ENCODE measurements at places on chromosomes 5 and 9.
A peak's percentile ranks its signal among the peaks of the same experiment; 100 is the strongest.

DNA sequence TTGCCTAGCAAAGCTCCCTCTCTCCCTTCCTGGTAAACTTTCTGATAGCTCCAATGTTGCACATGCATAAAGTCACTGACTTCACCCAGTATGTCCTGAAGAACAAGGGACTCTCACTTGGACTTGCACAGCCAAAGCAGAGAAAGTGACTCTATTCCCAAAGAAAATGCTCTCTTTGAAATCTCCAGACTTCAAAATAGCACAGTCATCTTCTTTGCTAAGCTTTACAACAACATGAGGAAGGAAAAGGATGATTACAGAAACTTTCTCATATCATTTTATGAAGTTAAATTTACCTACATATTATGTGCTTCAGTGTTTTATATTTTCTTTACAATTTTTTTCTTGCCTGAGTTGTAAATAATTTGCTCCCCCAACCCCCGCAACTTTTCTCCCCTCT is 264.6 kb downstream of the PJA2 start:
- DNase-seq: no peak

GRCh38 chr5:81187885-81188284 is 45.2 kb upstream of the CKMT2 start:
- DNase-seq: no peak

GRCh38 chr5:107517185-107518033 is 153.3 kb downstream of the EFNA5 start:
- DNase-seq: no peak

- DNase-seq: no peak
Measured at GRCh38 chr9:73206851-73207250, 55.2 kb downstream of the ANXA1 start.

GRCh38 chr5:135393691-135394090 is 5.3 kb downstream of the MACROH2A1 start:
- no peak for DNase-seq

GRCh38 chr5:68318955-68319705 is 103.6 kb downstream of the PIK3R1 start:
- DNase-seq: no peak

- DNase-seq: no peak
Measured at GRCh38 chr9:80883426-80883825, 805.9 kb downstream of the TLE1 start.

DNA sequence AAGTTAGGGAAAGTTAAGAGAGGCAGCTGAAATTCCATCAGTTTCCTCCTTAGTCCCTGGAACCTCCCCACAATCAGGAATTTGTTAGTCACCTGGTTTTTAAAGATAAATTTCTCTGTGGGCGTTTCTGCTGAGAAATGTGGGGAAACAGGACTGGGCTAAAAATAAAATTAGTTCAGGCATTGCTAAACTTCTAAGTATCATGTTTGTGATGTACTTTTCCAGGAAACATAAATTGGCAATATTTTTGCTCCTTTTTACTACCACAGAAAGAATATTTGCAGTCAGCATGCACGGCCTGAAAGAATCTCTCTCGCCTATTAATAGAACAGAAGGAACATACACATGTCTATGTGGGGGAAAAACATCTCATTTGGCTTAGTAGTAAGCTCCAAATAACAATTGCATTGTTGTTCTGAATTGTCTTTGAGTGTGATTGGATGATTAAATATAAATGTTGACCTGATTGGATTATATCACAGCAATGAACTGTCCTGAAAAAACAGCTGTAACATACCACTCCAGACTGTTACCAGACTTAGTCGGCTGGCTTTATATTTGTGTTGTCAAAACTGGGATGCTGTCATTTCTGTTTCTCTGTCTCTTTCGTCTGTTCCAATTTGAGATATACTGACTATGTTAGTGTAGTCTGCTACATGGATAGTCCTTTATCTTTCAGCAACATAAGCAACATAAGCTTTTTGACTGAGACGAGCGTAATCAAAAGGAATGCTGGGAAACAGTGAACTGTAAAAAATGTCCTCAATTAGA is 12.9 kb downstream of the TJP2 start:
- peak; percentile 77 for DNase-seq

DNA sequence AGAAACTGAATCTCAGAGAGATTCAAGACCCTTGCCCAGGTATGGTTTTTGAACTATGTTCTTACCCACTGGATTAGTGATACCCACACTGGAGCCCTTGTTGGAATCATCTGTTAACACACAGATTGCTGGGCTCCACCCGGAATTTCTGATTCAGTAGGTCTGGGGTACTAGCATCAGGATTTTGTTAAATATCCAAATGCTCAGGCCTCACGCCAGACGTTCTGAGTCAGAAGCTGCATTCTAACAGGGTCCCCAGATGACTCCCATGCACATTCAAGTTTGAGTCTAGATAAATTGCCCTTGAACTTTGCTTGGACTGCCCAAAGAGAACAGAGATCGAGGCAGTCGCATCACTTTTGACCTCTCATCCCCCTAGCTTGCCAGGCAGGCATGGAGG is 182.0 kb upstream of the WWC1 start:
- DNase-seq: no peak

DNA sequence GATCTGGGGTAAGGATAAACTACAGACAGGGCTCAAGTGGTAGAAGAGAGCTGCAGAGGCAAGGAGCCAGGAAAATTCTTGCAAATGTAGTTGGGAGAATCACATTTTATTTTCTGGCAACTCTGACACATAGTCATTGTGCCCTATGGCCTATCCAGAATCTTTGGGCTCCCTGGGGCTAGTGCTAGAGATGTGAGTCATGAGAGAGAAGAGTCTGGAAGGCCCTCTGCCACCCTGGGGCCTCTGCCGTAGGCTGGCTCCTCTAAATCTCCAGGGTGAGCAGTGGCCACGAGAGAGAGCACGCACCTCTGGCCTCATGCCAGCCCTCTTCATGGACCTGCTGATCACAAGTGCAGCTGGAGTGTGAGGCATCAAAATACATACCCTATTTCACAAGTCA is 74.3 kb upstream of the SSBP2 start:
- peak; percentile 53 for DNase-seq

GRCh38 chr9:93111371-93112115 is 15.5 kb downstream of the CARD19 start:
- peak; percentile 79 for DNase-seq

- peak; percentile 47 for DNase-seq
Measured at GRCh38 chr5:150513375-150514309, 5.7 kb downstream of the NDST1 start.

- DNase-seq: no peak
Measured at GRCh38 chr5:172374783-172375182, 79.5 kb downstream of the SH3PXD2B start.

DNA sequence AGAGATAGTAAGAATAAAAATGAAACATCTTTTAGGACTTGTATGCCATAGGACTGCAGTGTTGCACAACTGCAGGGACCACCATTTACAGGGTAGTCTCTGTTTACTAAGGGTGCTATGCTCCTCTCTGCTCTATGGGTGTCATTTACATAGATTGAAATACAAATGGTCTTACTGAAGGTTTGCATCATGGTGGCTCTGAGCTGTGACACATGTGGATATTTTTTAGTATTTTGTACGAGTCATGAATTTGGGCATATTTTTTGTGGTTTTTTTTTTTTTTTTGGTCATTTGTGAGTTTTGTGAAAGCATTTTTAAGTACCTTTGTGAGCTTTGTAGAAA is 47.4 kb downstream of the CSNK1G3 start:
- no peak for DNase-seq

DNA sequence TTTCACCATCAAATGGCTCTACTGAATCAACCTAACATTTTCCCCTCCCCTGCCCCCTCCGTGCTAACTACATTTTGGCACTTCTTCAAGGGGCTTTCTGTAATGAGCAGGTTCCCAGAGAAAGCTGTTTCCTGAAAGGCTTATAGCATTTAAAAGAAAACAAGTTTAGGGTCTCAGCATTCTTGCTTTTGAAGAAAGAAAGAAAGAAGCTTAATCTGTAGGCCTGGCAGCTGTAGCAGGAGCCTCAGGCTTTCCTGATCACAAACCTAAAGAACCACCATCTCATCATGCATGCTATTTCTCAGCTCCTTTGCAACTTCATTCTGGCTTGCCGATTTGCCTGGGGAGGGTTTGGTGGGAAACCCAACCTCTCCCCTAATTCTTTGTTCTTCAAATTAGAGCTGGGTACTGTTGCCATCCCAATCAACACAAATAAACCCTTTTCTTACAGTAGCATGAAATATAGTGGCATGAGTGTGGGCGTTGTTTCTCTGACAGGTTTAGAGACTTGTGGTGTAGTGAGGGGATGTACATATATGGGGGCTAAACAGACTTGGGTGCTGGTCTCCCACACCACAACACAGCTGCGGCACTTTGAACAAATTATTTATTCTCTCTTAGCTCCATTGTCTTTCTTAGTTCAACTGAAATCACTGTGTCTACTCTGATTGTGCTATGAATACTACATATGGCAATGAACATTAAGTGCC is 160.5 kb upstream of the TNC start:
- DNase-seq: no peak

GRCh38 chr5:95818181-95819147 is 4.1 kb downstream of the GLRX start:
- DNase-seq: peak; percentile 91

GRCh38 chr9:70587201-70587600 is 172.7 kb upstream of the KLF9 start:
- DNase-seq: no peak

GRCh38 chr5:45643056-45643455 is 53.1 kb downstream of the HCN1 start:
- no peak for DNase-seq

GRCh38 chr9:131299961-131300347 is 10.4 kb downstream of the PLPP7 start:
- no peak for DNase-seq

- DNase-seq: no peak
Measured at GRCh38 chr9:70422371-70423043, 8.1 kb upstream of the KLF9 start.

DNA sequence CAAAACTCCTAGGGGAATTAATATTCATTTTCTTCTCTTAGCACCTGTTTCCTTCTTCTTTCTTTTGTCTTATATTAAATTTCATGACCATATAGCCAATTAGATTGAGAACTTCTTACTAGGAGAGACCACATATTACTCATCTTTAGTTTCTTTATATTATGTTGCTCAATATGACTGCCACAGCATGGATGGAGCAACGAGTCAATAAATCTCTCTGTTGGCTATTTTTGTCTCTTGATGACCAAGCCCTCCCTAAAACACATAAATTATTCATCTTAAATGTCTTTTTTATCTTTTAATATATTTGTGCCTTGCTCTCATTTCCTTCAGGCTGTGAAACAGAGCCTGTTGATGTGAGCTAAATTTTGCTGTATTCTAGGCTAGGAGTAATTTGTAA is 123.0 kb downstream of the ADAMTSL1 start:
- no peak for DNase-seq

GRCh38 chr5:65819905-65820240 is 97.9 kb downstream of the NLN start:
- DNase-seq: no peak

DNA sequence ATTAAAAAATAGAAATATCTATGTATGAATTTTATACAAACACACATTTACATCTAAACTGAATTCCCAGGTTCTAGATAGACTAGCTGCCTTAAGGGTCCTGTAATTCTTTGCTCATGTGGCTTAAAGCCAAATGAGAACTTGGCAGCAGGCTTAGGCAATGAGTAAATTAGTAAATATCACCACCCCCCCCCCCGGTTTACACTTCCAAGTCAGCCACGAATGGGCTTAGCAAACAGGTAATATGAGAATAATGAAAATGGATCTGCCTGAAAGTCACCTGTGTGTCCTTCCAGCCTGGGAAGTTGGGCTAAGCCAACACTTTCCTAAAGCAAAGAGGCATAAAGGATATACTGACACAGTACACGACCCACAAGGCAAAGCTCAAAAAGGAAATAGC is 108.6 kb downstream of the KLHL3 start:
- DNase-seq: no peak

GRCh38 chr9:126357074-126357473 is 30.4 kb downstream of the MVB12B start:
- DNase-seq: no peak

DNA sequence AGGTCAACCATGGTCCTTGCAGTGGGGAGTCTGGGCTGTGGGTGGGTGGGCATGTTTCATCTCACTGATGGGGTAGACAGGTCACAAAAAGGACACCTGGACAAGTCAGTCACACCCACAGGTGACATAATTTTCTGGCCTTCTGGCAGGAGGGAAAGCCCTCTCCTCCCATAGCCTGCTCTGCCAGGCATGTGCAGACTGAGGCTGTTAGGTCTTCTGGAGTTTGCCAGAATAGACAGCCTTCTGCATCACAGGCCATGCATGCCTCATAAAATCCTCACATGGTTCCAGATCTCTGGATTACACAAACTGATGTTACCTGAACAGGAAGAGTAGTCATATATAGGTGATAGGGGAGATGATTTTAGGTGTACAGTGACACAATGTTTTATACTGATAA is 49.1 kb downstream of the ARHGAP26 start:
- no peak for DNase-seq

DNA sequence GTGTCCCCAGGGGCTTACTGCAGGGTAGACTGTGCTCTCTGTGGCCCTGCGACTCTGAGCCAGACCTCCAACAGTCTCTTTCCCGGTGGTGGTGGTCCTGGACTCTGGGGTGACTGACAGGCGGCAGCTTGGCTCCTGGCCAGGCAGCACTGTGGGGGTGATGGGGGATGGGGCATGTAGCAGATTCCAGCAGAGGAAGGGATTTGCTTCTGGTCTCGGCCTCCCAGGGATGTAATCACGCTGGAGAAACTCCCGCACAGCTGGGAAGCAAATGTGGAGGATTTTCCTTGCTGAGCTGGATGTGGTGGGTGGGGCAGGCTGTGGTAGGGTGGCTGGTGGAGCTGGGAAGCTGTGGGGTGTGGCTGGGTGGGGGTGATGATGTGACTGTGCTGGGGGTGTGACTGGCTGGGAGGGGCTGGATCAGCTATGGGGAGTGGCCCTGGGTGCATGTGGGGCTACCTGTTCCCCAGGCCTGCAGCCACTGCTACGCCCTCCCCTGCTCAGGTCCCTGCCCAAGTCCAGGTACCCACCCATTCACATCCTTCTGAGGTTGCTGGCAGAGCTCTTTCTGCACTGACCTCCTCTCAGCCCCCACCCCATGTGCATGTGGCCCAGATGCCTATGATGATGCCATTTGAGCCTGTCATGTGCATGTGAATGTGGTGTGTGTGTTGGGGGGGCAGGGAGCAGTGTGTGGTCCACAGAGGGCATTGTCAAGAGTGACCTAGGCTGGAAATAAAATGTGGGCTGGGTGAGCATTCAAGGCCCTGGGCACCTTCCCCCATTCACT is 3.8 kb downstream of the NDST1 start:
- DNase-seq: peak; percentile 58

GRCh38 chr5:158026304-158027031 is 167.5 kb upstream of the CLINT1 start:
- no peak for DNase-seq

GRCh38 chr9:105044518-105044917 is 116.6 kb upstream of the ABCA1 start:
- DNase-seq: no peak

DNA sequence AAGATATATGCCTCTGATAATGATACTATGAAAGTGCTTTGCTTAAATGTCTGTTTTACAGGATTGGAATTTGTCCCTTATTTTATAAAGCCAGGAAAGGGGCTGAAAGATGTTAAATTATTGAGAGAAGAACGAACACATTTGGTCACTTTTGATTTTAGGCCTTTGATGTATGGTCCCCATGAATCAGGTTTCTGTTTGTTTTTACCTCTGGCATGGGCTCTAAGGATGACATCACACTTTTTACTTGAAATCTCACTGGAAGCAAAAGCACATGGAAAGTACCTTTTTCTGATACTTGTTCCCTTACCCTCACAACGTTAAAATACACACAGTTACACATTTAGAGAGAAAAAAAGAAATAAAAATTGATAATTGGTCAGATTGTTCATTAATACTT is 6.9 kb downstream of the OTULIN start:
- no peak for DNase-seq

- DNase-seq: no peak
Measured at GRCh38 chr5:81246697-81247096, 13.6 kb downstream of the CKMT2 start.
